ENCODE measurements at places on chromosomes 13 and 19.
A peak's percentile ranks its signal among the peaks of the same experiment; 100 is the strongest.

DNA sequence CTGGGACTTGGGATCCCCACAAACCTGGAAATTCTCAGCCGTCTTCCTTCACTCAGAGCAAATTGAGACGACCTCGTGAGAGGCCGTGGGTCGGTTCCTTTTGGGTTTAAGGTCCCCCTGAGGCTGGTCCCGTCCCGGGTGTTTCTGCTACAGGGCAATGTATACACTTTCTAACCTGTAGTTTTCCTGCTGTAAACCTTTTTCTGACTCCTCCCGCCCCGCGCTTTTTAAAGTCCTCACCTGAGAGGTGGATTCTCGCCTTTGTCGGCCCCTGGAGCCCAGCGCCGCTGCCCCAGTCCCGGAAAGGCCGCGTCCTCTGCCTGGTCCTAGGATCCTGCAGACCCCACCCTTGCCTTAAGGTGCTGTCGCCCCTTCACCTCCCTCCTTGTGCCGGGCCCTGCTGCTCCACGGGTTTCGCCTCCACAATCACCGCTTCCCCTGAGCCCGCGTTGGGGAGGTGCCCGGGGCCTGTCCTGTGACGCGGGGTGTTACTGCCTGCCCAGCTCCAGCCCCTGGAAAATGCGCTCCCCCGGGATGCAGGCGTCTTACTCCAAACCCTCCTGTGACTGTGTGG, 391 bp downstream of the ZNF761 start:
- no peak for DNase-seq

DNA sequence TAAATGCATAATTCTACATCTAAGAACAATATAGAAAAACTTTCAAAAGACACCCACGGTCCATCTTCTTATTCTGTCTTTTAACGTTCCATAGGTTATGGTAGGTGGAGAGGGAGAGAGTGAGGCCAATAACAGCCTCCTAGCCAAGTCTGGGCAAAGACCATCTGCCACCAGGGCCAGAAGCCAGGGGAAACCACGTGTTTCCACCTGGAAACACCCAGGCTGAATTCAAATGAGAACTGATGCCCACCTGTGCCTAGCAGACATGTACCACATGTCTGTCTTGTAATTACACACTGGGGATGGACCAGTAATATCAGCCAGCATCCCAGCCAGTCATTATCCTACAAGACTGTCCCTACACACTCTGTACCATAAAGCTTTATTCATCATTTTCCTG, 1573.1 kb downstream of the EFNB2 start:
- DNase-seq, result no peak

DNA sequence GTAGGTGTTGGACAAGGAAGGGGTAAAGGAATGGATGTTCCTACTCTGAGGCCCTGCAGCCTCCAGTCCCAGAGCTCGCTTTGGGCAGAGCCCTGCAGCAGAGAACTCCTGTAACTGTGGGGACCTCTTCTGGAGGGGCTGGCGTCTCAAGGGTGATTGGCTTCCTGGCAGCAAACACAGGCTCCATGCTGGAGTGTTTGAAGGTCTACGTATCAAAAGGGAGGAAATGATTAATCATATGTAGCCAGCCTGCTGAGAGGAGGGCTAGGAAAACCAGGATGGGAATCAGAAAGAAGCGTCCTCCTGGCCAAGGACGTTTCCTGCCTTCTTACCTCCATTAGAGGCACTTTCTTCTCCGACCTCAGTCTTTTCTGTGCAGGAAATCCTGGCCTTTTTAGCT, 208.5 kb downstream of the TSHZ3 start:
- DNase-seq, result no peak

DNA sequence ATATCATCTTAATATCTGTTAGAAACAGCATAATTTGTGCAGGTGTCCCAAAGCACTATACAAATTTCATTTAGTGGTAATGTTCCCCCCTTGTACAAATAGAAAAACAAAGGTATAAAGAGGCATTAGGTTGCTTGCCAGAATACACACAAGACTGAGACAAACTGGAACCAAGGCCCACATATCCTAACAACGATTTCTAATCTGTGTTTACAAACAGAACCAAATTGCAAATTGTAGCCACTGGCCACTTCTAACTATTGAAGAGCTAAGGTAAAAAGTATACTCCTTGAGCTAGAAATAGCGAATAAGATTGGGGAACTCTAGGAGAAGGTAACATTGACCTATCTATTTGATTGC, 526.1 kb downstream of the KLF12 start:
- DNase-seq, result no peak

GRCh38 chr13:80341101-80341755, at the start of gene SPRY2:
TSS of gene SPRY2 (minus strand) at chr13:80341126. CDS start at chr13:80337705, 3,421 bp downstream.
- peak; percentile 78 for DNase-seq

DNA sequence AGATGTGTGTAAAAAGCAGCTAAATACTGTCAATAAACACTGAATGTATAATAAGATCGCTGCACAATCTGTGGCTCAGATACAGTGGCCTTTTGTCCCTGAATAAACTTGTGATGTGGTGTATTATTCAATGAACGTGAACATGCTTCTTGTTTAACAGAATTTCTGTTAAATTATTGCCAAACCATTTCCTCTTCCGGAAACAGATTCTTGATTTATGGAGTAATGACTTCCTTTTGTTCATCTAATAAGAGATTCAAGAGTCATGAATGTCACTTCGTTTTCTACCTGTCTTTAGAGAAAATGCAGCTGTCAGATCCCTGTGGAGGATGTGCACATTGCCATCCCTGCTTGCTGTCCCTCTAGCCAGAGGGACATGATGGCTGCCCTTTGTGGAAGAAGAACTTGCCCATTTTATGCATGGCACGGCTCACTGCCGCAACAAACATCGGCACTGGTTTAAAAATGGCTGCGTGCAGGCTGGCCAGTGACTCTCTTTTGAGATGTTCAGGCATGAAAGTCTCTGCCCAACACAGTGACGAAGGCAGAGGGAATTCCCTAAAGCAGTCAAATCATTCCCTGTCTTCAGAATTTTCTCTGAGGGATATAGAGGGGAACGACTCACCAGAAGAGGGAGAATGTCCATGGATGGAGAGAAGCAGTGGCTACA, 3.1 kb upstream of the TNFSF13B start:
- no peak for DNase-seq
